Stimulated activated CD4-positive, alpha-beta T cell treated with anti-CD3 and anti-CD28 coated beads, Interleukin-1b, Interleukin-23, amount 100 ng/mL, for 4 hours (primary cell): ENCODE measurements at places on chromosomes 13 and 19.

DNA sequence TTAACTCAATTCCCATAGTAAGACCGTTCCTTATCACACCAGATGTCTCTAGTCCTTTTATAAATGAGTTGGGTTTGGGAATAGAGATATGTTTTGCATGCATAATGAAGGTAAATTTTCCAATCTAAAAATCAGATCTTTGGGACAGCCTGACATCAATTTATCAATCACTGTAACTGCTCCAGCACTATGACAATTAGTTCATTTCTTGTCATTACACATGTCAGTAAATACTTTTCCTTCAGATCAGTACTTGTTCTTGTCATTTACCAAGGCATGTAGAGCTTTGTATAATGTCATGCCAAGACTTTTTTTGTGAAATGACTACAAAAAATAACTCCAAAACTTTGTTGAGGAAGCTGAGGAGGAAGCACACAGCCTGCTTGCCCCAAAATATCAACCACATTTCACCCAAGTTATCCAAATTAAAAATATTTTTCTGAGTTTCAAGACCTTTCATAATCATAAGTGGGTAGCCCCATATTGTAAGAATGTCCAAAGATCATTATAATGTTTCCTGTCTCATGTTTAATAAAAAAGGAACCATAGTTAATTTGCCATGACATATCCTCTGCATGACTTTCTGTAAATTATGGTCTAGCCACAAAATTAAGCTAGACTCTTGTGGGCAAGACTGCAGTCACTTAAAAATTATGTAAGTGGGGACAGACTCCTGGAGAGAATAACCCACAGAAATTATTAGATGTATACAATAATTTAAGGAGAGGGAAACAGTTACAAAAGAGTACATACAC, 586.8 kb downstream of the TBC1D4 start:
- DNase-seq = no peak

DNA sequence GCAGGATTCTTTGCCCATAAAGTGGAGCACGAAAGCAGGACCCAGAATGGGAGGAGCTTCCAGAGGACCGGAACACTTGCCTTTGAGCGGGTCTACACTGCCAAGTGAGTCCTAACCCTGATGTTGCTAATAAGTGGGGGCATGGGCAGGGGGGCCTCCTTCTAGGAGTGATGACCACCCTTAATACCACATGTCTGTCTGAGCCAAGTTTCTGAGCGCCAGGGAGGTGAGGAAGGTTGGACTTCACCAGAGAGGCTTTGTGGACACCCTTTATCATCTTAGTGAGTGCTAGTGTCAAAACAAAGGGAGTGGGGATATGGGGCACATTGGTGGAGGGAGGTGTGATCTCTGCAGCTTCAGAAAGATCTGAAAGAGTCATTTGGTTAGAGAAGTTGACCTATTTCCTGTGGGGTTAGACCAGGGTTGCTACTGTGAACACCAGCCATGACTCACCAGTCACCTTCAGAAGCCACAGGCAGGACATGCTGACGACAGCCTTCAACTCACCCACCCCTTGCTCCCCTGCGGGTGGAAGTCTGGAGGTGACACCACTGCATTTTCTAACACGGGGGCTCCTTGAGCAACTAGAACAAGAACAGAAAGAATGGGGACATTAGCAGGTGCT, 8.8 kb downstream of the ALOX5AP start:
- peak; percentile 45 for DNase-seq

- DNase-seq = no peak
These were observed 12.4 kb downstream of the SLC35E1 start for GRCh38 chr19:16559780-16560276.

DNA sequence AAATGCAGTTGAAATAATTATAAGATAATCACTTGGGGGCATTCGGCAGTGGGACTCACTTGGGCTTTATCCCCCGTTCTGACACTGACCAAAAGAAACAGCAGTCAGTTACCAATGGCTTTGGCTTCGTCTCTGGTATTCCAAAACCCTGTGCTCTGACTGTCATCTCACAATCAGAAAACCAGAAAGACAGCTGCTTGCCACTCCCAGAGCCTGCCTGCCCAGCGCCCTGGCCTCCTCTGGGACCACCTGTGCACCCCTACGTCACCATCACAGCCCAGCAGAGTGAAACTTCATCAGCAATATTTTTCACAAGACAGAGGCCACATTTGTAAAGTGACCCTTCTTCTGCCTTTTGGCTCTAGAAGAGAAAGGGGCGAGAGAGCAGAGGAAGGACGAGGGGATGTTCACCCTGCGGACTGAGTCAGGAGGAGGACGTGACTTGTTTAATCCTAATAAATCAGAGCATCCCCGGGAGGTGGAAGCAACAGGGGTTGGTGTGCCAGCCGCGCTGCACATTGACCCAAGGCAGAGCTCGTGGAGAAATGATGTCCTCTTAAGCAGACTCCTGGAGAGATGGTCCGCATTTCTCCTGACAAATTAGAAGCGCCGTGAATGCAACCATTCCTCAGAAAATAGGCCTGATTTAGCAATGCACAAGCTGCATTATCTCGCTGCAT, 397.8 kb upstream of the ZNF507 start:
- DNase-seq = no peak

DNA sequence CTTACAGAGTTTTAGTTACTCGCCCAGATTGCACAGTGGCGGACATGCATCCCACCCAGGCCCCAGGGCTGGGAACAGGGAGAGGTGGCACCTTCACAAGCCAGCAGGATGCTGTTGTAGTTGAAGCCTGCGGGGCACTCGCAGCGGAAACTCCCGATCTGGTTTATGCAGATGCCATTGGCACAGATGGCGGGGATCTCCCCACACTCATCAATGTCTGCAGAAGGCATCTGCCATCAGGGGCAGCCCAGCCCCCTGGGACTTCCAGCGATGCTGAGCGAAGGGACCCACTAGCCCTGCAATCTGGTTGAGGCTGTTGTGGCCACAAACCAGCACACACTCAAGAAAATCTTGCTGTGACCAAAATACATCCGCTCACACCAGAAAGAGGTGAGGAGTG, 44.6 kb downstream of the CCL25 start:
- no peak for DNase-seq

- DNase-seq = no peak
These were observed 42.1 kb downstream of the RHPN2 start for GRCh38 chr19:33022472-33023116.

- DNase-seq = no peak
These were observed 260.6 kb downstream of the TUBA3C start for GRCh38 chr13:18921063-18921462.

DNA sequence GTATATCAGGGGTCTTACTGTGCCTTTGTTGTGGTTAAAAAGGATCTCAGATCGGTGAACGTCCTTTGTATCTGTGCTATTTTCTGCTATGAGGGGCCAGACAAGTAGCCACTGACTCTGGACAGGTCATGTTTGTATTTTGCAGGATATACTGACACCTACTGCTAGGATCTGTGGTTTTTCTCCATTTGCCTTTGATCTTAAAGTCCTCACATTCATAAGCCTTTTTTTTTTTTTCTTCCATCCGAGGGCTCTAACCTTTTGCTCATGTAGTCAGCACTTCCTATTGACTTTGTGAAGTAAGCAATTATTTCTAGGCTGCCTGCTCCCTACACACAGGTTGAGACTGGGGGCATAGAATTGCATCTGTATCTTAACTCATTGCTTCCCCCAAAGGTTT, 106.2 kb downstream of the SLITRK5 start:
- DNase-seq = no peak

- DNase-seq = no peak
These were observed 21.9 kb downstream of the CCL25 start for GRCh38 chr19:8074501-8074900.

DNA sequence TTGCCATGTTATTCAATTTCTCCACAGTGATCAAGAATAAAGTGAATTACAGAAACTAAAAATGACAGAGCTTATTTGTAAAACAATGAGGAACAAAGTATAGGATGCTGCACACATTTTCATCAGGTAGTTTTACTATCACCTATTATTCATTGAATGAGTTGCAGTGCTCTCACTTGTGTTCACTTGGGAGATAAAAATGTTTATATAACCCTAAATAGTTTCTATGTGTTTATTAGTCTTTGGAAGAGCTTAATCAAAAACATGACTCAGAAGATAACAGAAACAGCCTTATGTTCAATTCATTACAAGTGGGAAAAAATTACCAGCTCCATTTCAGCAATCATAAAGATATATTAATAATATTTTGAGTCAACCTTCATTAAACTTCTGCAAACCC, 796.2 kb downstream of the SLITRK1 start:
- DNase-seq = no peak

GRCh38 chr13:95050800-95051615, 250.2 kb downstream of the ABCC4 start:
- DNase-seq = no peak

DNA sequence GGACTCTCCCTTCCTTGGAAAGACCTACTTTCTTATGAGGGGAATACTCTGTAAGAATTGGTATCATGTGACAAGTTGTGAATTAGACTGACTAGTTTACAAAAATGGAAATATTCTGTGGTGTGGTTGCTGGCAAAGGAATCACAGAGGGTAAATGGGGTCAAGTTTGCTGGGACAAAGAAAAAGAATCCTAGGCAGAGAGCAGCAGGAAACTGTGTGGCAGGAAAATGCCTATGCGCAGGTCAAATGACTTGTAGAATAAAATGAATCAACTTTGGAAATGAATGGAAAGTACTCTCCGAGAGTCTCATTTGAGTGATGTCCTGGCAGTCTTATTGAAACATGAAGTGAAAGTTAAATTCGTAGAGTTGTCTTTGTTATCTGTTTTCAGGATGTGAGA, 1250.7 kb downstream of the UQCRFS1 start:
- no peak for DNase-seq

DNA sequence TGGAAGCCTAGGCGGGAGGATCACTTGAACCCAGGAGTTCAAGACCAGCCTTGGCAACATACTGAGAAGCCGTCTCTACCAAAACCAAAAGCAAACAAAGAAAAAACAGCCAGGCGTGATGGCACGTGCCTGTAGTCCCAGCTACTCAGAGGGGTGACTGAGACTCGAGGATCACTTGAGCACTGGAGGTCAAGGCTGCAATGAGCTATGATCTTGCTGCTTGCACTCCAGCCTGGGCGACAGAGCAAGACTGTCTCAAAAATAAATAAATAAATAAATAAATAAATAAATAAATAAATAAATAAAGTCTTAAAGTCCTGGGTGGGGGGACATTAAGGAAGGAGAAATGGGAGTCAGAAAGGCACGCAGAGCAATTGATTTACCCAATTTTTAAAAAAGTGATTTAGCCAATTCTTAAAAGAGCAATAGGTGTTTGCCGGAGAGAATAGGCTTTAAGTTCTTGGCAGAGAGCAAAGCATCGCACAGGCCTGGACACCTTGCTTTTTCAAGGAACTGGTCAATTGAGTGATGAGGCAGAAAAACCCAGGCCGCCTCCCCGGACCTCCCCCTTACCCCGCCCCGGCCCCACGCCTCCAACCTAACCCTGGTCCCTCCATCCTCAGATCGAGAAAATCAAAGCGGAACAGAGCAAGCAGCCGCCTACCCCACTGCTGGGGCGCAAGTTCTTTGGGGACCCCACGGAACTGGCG, 9.5 kb upstream of the SHKBP1 start:
- DNase-seq = no peak

- no peak for DNase-seq
These were observed 346.4 kb downstream of the FGF9 start for GRCh38 chr13:22017226-22017625.

- DNase-seq = no peak
These were observed 12.4 kb upstream of the PDCD2L start for GRCh38 chr19:34391813-34392212.

GRCh38 chr19:2087621-2088100, 8.5 kb downstream of the MOB3A start:
- no peak for DNase-seq

GRCh38 chr13:101727118-101727517, 274.6 kb downstream of the ITGBL1 start:
- DNase-seq = no peak

- no peak for DNase-seq
These were observed 100.0 kb upstream of the SOX1 start for GRCh38 chr13:111966933-111967332.

DNA sequence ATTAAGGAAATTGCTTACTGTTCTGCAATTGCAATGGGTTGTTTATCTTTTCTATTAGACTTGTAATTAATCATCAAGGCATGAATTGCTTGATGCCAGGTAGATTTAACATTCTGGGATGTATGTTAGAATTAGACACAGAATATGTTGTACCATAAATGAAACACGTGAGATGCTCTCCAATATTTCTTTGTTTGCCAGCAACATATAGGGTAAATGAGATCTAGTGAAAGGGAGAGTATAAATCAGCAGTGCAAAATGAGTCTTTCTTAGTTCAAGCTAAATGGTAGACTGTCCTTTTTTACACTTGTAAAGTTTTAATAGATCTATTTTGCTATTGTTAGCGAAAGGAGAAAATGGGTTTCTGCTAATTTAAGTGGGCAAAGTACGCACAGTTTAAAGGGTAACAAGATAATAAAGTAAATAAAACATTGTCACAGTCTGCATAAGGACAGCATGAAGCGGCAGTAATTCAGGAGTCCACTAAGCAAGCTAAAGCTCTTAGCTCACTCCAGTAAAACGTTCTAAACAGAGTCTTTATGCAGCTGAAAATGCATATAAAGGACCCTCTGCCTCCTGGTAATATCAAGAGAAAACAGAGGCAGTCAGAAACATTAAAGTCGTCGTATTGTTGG, 1137.1 kb downstream of the OLFM4 start:
- DNase-seq = no peak

DNA sequence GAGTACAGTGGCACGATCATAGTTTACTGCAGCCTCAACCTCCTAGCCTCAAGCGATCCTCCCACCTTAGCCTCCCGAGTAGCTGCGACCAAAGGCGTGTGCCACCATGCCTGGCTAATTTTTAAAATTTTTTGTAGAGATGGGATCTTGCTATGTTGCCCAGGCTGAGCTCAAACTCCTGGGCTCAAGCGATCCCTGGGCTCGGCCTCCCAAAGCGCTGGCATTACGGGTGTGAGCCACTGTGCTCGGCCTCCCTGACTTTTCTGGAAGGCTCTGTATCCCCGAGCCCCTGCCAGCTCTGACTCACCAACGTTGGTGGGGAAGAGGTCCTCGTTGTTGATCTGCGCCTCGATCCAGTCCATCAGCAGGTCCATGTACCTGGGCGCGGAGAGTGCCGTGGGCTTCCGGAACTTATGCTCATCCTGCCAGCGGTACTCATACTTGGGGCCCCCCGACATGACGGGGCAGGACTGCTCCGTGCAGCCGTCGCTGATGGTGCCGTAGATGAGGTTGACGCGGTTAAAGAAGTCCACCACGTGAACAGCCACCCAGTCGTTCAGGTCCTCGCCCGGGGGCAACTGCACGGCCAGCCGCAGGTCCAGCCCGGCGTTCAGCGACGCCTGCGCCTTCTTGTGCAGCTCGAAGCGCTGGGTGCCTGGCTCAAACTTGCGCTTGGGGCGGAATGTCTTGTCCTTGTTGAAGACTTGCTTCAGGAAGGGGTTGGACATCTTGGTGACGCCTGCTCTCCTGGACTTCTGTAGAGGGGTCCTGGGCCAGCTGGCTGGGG, 18.1 kb downstream of the MOB3A start:
- no peak for DNase-seq

- DNase-seq = peak; percentile 8
These were observed 43.2 kb downstream of the ZNF571 start for GRCh38 chr19:37551129-37551993.

DNA sequence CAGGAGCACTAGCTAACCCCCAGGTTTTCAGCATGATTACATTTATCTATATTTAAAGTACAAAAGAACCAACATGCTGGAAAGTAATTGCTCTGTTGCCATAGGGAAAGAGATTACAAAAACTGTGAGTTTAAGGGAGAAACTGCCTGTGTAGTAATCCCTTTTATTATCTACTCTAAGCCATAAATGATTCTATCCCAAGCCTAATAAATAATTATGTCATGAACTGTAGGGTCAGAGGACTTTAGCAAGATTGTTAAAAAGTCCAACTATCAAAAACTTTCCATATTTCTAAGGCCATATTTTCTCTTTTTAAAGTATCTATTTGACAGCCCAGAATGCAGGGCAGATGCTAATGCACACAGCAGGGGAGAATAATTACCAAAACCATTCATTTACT, 573.8 kb upstream of the MIR17HG start:
- DNase-seq = no peak
